ENCODE measurements at places on chromosomes 11 and 22.

- DNase-seq = no peak
Measured at GRCh38 chr11:116994195-116994594, 104.0 kb downstream of the SIK3 start.

DNA sequence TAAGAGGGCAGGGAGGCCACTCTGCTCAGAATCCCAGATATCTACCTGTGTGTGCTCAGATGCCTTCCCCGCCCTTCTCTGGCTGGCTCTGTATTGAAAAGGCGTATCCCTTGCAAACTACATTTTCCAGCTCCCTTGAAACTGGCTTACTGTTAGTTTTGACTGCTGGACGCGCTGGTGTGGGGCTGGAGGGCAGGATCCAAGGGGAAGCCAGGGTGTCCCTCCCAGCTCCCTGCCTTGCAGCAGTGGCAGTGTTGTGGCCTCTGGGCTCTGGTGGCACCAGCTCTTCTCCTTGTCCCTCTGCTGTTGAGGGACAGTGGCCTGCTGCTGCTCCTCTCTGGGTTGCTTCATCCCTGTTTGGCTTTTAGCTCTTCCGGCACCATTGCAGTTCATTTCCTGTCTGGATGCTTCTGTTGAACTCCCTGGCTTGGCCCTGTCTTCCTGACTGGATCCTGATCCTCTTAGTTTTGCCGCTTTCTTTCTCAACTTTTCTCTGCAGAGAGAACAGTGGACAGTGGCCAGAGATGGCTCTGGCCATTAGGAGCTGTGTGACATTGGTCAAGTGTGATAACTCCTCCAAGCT is 107.1 kb upstream of the PARVA start:
- no peak for DNase-seq

DNA sequence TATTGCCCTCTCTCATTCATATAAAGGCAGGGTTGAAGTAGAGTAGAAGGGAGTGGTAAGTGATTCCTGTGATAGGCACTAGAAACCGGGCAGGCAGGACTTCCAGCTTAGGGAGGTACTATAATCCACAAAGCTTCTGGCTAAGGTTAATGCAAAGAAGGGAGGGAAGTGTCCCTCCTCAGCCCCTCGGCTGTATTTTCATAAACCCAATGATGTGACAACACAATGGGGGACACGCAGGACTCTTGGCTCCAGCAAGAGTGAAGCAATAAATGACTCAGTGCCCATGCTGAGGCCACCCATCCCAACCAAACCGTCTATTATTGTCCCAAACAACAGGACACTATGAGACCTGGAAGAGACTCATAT is 90.7 kb downstream of the ETS1 start:
- DNase-seq = no peak

GRCh38 chr11:6941970-6942369 is 15.7 kb downstream of the ZNF215 start:
- no peak for DNase-seq

DNA sequence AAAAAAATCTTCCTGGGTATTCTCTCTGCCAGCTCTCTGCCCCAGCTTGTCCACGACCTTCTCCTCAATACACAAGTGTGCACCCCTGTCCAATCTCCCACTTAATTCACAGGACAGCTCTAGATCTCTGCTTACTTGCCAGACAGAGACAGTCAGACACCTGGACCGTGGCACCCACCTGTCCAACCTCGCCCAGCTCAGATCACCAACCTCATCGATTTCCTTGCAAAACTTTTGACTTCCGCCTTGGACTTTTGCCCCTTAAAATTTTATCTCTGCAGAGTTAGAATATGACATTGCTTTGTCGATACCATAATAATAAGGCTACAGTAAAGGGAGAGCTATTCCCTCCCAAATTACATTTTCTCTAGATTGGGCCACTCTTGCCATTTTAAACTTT is 10.4 kb downstream of the LMF2 start:
- no peak for DNase-seq

DNA sequence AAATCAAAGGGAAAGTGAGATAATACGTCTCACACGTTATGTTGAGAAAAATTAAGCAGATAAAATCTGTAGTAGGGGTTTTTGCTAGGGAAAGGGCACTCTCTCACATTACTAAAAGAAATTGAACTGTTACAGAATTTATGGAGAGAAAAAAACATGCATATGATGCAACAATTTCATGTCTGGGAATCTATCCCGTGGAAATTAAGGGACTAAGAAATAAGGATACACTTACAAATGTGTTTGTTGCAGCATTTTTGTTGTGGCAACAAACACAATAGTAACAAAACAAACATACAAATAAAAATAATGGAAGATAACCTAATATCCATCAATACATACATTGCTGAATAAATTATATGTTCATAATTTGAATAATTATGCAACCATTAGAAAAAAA is 96.3 kb upstream of the ZBED5 start:
- no peak for DNase-seq

GRCh38 chr22:47301820-47302475 is 539.5 kb downstream of the TBC1D22A start:
- DNase-seq = no peak

DNA sequence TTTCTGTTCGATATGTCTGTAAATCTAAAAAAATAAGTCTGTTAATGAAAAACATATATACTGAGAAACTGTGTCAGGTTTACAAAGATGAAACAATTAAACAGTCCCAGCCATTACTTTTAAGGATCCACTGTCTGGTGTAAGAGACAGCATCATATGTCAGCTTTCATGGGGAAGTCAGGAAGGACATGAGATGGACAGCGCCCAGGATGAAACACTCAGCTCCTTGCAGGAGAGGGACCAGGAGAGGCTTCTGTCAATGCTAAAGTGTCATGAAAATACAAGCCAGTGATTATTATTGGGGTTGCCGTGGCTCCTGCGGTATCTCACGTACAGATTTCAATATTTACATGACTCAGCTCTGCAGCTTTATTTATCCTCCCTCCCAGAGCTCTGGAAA is 1524.6 kb downstream of the TBC1D22A start:
- no peak for DNase-seq

- DNase-seq = no peak
Measured at GRCh38 chr11:114398303-114398920, 1.9 kb downstream of the C11orf71 start.

DNA sequence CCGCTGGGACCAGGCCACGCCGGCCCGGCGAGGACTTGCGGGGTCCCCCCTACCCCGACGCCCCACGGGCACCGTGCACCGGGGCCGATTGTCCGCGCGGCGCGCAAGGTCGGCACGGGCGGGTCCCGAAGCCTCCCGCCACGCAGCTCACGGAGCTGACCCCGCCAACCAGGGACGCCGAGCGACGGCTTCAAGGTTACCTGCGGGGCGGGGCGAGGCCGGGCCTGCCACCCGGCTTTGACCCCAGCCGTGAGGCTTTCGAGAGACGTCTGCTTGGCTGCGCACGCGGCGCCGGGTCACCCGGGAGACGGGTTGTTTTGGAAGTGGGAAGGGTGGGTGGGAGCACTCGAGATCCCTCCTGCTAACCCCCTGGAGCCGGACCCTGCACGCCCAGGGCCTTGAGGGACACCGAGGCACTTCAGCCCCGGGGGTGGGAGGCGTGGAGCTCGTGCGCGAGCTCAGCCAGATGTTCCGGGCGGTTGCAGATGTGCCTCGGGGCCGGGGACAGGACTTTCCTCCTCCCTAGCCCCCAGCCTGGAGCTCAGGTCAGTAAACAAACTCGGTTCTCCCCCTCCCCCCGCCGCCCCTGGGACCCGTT is 3.2 kb upstream of the WNT11 start:
- DNase-seq = no peak

GRCh38 chr11:12073436-12073835 is 37.0 kb upstream of the MICAL2 start:
- DNase-seq = no peak

GRCh38 chr11:68002575-68002937 is 1.3 kb downstream of the UNC93B1 start:
- no peak for DNase-seq

GRCh38 chr11:13051257-13051656 is 42.1 kb downstream of the RASSF10 start:
- no peak for DNase-seq

- DNase-seq = no peak
Measured at GRCh38 chr11:78149646-78150045, 10.2 kb upstream of the ALG8 start.

DNA sequence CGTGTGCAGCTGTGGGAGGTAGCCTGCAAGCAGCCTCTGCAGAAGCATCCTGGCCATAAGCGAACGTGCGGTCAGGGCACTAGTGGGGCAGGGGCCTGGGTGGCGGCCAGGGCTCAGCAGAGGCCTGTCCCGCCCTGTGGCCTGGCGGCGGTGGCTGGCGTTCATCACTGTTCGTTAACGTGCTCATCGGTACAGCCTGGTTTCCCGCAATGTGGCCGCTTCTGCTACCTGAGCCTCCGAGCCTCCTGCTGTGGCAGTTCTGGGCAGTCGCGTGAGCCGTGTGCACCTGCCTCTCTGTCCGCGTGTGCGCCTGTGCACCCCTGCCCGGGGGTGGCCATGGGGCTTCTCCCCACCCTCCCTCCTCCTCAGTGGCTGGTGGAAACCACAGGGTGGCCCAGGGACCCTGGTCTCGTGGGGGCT is 117.9 kb downstream of the KCNQ1OT1 start:
- DNase-seq = no peak

DNA sequence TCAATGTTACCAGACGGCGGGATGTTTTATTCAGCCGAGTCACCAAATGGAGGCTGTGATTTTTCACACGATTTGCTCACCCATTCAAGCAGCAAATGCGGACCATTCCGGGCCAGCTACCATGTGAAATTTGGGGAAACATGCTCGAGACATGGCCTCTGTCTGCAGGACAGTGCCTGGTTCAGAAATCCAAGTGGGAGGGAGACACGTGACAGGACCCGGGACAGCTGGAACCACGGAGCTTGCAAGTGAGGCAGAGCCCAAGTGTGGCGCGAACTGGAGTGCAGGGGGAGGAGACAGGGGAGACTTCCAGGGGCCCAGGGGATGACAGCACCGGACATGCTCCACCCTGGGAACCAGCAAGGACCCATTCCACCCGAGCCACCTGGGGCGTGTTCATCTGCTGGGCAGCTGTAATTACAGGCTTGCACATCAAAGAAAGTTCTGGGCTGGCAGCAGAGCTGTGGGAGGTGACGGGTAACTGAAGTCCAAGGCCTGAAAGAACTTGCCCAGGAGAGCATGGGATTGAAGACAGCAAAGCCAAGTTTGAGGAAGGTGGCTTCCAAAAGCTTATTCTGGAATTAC is 16.5 kb downstream of the CERK start:
- DNase-seq = no peak

DNA sequence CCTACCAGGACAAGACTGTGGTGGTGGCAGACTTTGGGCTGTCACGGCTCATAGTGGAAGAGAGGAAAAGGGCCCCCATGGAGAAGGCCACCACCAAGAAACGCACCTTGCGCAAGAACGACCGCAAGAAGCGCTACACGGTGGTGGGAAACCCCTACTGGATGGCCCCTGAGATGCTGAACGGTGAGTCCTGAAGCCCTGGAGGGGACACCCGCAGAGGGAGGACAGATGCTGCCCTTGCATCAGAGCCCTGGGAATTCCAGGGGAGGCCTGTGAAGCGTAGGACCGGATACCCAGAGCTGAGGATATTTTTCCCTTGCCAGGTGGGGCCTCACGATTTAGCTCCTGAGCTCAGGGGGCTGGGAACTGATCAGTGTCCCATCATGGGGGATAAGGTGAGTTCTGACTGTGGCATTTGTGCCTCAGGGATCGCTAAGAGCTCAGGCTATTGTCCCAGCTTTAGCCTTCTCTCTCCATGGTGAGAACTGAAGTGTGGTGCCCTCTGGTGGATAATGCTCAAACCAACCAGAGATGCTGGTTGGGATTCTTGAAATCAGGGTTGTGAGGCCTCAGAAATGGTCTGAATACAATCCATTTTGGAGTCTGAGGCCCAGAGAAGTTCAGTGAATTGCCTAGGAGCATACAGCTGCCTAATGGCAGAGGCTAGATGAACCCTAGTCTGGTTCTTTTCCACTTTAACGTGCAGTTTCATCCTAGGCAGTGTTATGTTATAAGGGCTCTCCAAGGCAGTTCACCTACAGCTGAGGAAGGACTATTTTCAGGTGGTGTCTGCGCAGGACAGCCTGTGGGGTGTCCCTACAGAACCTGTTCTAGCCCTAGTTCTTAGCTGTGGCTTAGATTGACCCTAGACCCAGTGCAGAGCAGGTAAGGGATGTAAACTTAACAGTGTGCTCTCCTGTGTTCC is 19.5 kb downstream of the PIK3IP1 start:
- DNase-seq = no peak

- no peak for DNase-seq
Measured at GRCh38 chr11:120064341-120064740, 73.6 kb downstream of the TRIM29 start.

DNA sequence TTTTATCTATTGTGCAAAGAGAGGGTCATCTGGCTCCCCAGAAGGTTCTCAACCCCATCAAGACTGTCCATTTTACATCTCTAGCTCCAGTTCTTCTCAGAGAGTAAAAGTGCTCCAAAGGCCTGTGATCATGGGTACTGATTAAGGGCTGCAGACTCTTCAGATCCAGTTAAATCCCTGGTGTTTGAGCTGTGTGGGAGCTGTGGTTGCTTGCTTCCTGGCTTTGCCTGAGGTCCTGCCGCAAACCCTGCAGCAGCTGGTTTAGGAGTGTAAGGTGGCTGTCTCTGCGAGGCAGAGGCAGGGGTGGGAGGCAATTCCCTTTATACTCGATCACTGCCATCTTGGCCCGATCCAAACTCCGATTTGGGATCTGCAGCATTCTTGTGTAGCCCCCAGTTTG is 1.2 kb downstream of the MRPL17 start:
- DNase-seq = no peak

DNA sequence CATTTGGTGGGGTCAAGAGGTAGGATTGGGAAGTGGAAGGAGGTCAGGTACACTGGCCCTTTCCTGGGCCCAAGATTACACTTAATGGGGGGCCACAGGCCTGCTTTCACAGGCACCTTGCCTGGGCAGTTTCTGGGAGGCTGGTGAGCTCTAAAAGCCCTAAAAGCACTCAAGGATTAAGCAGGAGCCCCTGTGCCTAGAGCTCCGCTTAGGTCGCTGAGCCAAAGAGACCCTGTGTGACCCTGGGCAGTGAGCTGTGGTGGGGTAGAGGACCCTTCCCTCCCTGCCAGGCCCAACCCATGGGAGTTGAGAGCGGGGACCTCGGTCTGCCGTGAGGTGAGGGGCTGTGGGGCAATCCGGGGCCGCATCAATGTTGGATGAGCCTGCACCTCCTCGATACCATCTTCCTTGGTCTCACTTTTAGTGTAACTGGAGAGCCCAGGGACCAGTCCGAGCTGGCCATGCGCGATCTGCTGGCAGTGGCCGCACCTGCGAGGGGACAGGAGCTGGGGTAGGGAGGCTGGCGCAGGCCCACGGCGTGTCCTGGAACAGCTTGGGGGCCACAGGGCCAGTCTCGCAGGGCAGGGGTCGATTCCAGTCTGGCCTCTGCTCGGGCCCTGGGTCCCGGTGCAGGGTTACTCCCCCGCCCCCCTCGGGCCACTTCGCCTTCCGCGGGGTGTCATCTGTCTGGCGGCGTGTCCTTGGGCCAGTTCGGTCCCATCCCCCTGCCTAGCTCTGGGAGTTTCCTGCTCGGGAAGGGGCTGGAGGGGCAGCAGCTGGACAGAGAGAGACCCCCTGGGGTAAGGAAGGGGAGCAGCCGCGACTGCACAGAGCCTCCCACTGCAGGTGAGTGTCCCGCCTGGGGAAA is 44.3 kb downstream of the EIF3F start:
- no peak for DNase-seq

- no peak for DNase-seq
Measured at GRCh38 chr22:25666308-25666707, 75.7 kb upstream of the MYO18B start.

- no peak for DNase-seq
Measured at GRCh38 chr22:49462291-49462690, 365.4 kb downstream of the BRD1 start.
